ENCODE measurements at places on chromosomes 4 and X.

GRCh38 chr4:155403886-155404285 lies 27.1 kb upstream of the MAP9 start:
- peak; percentile 60 for DNase-seq

DNA sequence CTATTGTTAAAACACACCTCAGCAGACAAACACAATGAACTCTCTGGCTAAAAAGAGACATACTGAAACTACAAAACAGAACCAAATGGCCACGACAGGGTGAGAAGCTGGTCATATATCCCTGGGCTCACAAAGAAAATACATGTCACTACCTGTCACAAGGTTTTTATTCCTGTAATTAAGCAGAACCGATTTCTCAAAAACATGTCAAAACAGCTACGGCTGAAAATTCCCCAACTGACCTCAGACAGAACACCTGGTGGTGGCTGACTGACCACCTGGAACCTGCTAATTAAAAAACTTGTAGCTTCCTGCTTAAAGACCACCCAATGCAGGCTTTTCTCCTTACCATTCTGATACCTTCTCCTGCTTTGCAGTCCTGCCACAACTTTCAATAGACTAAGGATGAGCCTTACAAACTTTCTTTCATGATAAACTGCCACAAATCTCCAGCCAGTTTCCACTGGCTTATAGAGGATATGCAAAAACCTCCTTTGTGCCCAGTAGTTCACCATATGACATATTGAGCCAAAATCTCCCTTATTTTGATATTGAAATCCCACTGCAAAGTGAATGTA lies 571.9 kb downstream of the SPOCK3 start:
- DNase-seq, result no peak

GRCh38 chr4:105859233-105859632 lies 36.0 kb upstream of the NPNT start:
- DNase-seq, result no peak

DNA sequence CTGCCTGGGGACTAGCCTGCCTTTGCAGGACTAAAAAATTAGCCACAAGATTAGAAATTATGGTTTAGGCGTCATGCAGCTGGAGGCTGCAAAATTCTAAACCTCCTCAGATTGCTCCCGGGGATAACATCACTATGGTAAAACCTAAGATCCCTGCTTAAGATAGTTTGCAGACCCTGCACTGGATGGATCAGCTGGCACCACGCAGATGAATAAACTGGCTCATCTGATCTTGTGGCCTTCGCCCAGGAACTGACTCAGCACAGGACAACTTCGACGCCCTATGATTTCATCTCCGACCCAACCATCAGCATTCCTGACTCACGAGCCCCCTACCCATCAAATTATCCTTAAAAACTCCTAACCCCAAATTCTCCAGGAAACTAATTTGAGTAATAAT lies 482.4 kb downstream of the SPRY1 start:
- DNase-seq, result no peak

GRCh38 chrX:19750028-19750782 lies 137.2 kb downstream of the SH3KBP1 start:
- DNase-seq, result no peak

DNA sequence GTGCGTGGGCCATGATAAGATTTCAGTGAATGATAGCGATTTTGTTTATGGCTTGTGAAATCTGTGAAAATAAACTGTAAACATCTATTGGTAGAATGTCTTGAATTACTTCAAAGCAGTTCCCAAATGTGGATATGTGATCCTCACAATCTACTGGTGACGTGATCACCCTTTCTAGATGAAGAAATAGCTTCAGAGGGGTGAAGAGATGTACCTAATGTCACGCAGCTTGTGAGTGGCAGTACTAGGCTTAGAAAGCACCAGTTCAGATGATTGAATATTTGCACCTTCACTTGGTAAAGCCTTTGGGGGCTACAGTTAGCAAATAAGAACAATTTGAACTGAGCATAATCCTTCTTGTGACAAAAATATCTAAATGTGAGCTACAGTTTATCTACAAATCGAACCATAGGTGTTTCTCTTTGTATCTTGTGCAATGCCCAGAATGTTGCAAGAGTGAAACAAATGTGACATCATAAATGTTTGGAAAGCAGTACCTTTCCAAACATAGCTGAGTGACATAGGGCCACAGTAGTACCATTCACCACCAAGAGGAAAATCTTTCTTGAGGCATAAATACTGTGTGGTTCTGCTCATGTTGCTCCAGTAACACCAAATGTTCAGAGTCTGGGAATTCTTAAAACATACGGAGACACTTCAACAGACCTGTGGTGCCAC lies 14.2 kb downstream of the PAK3 start:
- DNase-seq, result no peak

- DNase-seq, result no peak
Measured at GRCh38 chr4:105496899-105497298, 23.0 kb upstream of the PPA2 start.

- DNase-seq, result no peak
Measured at GRCh38 chrX:152989292-152989658, 4.6 kb downstream of the PNMA5 start.

GRCh38 chrX:147602176-147602696 lies 309.5 kb upstream of the FMR1 start:
- DNase-seq, result no peak

- no peak for DNase-seq
Measured at GRCh38 chr4:25144870-25145481, 15.3 kb downstream of the SEPSECS start.

DNA sequence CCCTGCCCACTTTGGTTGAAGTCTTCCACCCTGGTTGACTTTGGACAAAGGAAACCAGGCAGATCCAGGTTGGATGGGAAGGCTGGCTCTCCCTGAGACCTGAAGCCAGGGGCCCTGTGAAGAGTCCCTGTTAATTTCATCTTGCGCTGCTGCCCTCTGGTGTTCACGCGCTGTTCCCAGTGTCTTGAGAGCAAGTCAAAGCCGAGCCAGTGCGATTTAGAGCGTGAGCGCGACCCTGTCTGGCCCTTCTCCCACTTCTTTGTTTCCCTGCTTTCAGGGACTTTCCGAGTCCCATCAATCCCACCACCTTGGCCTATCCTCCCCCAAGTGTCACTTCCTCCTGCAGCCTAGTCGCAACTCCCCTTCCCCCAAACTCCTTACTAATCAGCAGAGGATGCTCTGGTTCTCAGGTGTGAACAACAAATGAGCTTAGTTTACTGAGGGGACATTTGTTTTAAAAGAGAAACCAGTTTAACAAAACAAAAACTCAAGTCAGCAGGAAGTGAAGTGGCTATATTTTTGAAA lies 25.8 kb upstream of the CHRNA9 start:
- no peak for DNase-seq
